ENCODE measurements at places on chromosomes 16 and 17.

DNA sequence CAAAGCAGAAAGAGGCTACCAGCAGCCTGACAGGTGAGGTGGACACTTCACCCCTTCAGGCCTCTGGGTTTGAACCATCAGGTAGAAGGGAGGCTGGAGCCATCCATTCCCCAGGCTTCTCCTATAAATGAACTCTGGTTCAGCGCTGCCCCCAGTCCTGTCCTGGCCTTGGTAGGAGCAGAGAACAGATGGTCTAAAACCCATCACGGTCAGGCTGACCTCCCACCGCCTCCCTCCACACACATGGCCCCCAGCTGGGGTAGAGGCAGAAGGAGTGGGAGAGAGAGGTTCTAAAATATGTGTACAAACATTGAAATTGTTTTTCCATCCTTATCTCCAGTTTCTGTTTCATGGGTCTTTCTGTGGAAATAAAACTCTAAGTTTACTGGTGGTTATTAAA is 59.7 kb upstream of the DNAJA2 start:
- DNase-seq: no peak

DNA sequence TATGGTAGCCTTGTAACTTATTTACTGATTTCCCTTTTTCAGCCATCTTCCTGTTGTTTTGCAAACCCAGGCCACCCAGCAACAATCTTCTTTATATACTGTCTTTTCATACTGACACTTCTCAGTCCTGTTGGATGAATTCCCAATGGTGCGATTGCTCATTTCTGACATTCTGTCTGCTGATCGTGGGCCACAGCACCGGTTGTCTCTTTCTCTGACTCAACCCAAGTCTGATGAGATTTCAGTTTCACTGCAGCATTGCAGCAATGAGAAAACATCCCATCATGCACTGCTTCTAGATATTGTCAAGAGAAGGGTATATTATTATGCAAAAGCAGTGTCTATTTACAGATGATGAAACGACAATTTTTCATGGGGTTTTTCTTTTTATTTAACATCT is 349.2 kb upstream of the HSBP1 start:
- DNase-seq: no peak

DNA sequence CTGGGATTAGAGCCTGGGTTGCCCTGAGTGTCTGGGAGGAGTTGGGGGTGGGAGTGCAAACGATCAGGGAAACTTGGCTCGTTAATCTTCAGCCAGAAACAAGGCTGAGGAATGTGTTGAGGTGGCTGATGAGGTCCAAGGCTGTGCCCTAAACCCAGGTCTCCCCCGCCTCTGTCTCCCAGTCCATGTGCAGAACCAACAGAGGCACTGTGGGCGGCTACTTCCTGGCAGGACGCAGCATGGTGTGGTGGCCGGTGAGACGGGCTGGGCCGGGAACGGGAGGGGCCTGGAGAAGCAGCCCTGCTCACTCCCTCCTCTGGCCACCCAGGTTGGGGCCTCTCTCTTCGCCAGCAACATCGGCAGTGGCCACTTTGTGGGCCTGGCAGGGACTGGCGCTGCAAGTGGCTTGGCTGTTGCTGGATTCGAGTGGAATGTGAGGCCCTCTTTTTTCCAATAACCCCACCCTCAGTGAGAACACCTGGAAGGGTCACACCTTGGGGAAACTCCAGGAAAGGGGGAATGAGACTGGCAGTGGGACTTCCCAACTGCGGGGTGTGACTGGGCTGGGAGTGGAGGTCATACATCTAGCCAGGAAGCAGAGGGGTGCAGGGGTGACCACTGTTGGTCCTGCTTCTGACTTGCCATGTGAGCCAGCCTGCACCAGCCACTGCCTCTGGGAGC is 1.7 kb downstream of the SLC5A2 start:
- DNase-seq: no peak

GRCh38 chr17:45136846-45137560 is 1.5 kb downstream of the ACBD4 start:
- no peak for DNase-seq

DNA sequence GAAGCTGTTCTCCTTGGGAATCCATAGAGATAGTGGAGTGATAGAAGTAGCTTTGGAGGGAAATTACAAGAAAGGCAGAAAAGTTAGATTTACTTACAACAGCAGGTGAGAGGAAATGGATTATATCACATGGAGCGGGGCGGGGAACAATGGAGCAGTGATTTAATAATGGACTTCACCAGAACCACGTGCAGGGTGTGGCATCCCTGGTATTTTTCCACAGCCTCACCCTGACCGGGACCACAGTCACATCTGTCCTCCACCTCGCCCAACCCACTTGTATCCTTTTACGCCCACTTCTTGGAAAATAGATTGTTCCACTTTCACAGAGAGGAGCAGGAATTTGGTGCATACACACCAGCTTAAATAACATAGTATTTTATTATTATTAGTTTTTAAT is 15.9 kb upstream of the CYB5B start:
- no peak for DNase-seq

DNA sequence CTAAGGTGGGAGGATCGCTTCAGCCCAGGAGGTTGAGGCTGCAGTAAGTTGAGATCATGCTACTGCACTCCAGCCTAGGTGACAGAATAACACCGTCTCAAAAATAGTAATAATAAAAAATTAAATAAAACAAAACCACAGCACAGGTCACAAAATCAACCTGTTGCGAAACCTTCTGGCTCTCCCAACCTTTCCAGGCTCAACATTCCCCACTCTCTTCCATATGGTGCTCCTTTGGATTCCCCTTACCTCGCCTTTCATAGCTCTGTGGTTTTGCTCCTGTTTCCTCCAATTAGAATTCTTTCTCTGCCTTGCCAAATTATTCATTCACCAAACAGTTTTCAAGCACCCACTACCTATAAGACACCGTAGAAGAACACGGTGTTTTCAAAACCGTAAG is 4.7 kb downstream of the ZDHHC7 start:
- DNase-seq: no peak

- peak; percentile 69 for DNase-seq
Measured at GRCh38 chr16:84600343-84601229, 17.3 kb downstream of the COTL1 start.

- peak; percentile 78 for DNase-seq
Measured at GRCh38 chr17:75124041-75124818, 7.3 kb downstream of the NT5C start.

DNA sequence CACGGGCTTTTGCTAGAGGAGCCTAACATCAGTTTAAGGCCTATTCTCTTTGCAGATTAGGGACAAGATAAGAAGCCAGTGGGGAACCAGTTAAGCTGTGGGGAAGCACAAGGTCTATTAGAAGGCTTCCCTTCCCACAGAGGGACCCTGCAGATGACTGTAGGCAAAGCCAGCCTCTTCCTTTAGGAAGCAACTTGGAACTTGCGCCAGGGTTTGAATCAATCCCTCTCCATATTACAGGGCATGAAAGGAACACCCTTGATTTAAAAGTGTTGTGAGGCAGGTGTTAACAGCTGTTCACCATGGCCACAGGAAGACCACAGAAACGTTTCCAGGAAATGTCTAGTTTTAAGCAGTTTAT is 77.3 kb downstream of the RPTOR start:
- DNase-seq: no peak

- no peak for DNase-seq
Measured at GRCh38 chr17:17951524-17951923, 20.7 kb downstream of the TOM1L2 start.

- no peak for DNase-seq
Measured at GRCh38 chr16:30030841-30031413, at the start of gene TLCD3B. TSS of gene TLCD3B (minus strand) at chr16:30031271. CDS start at chr16:30030527, 744 bp downstream.

DNA sequence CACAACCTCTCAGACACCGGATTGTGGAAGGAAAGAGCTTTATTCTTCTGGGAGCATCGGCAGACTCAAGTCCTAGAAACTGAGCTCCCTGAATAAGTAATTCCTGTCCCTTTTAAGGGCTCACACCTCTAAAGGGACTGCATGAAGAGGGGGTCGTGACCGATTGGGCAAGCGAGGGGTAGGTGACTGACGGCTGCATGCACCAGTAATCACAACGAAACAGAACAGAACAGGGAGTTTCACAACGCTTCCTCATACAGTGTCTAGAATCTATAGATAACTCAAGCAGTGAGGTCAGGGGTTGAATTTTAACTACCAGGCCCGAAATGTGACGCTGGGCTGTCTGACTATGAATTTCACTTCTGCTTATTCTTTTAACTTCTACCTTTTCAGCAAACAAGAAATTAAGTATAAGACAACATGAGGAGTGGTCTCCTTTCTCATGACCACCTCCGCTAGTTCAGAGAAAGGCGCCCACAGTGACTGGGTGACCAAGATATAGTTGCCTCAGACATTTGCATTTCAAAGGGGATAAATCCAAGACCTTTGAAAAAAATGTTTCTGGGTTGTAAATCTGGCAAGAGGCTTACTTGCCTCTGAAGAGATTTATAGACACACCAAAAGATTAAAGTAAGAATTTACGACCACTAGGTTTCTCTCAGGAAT is 88.4 kb upstream of the ATF7IP2 start:
- no peak for DNase-seq

GRCh38 chr16:56263711-56264608 is 72.7 kb downstream of the GNAO1 start:
- DNase-seq: no peak

DNA sequence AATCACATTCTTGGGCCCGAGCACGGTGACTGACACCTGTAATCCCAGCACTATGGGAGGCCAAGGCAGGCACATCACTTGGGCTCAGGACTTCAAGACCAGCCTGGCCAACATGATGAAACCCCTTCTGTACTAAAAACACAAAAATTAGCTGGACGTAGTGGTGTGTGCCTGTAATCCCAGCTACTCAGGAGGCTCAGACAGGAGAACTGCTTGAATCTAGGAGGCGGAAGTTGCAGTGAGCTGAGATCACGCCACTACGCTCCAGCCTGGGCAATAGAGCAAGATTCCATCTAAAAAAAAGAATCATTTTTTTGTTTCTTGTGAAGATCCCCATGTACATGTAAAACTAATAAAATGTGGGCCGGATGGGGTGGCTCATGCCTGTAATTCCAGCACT is 53.1 kb upstream of the ATF7IP2 start:
- DNase-seq: no peak

DNA sequence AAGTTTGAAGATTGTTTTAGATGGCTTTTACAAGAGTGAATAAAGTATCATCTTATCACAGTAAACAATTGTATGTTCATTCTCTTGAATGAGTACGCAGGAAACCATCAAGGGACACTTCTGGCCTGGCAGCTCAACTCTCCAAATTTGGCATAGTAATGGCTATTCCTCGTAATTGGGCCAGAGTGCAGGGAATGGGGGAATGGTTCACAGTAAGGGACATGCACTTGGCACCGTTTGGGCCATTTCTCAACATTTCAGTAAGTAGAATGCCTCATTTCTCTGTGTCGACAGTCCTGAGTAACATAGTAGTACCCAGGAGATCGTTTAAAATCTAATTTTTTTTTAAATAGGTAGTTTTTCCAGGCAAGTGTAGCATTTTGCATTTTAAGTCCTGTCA is 309.6 kb downstream of the KCNJ2 start:
- DNase-seq: no peak

GRCh38 chr16:70681382-70682238 is 4.2 kb downstream of the MTSS2 start:
- no peak for DNase-seq

GRCh38 chr17:55462711-55463110 is 41.1 kb upstream of the MMD start:
- no peak for DNase-seq

- no peak for DNase-seq
Measured at GRCh38 chr17:78996781-78997201, 12.8 kb downstream of the CANT1 start.

DNA sequence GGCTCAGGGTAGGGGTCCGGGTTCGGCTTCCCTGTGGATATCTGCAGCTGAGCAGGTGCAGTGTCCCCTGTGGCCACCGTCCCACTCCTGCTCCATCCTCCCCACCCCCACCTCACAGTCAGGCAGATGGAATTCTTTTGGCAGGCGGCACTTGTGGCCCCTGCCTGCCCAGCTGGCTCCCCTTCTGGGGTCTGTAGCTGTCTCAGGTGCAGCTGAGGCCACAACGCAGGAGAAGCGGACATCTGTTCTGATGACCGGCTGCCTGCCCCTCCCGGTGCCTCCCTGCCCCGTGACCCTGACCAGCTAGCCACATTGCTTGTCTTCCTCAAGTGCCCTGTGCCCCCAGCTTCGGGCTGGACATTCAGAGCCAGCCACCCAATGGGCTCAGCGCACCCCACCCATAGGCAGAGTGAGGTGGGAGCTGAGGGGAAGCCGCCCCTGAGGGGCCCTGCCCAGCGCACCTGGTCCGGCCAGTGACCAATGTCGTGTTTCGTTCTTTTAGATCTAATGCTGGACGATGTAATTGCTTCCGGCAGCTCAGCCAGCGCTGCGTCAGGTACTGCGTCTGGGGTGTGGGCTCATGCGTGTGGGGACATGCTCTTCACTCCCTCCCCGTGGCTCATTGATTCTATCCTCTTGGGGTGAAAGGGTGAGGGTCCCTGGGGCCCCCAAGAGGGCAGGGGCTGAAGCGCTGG is 25.2 kb upstream of the ABCC3 start:
- no peak for DNase-seq

DNA sequence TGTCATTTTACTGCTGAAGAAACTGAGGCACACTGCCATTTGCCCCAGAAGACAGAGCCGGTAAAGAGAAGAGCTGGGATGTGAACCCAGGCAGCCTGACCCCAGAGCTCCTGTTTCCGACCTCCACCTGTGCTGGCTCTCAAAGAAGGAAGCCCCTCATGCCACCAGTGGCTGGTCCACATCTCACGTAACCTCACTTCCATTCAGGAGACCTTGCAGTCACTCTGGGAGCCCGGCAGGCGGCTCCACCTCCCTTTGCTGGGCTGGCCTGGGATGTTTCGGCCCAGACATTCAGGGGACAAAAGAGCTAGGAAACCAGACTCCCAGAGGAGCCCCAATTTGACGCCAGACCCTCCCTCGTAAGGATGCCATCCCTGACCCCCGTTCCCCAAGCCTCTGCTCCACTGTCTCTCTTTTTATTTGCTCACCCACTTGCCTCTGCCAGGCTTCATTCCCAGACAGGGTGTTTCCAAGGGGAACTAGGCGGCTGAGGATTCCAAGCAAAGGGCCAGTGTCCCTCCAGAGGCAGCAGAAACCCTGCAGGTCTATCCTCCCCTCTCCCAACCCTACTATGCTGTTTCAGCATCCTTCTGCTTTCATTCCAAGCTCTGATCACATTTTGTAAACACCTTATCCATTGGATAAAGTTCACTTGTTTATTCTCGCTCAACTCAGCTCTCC is 2.8 kb downstream of the TAF1C start:
- DNase-seq: no peak
